Gastrocnemius medialis (tissue), 4 donors: ENCODE measurements at places on chromosomes 1 and 21. TPM values are rescaled to one million over a fixed set of nuclear protein-coding genes. Genes with fewer than 3 reads are reported as not detected.

LMOD1 gene
- 12.8 TPM for total RNA-seq

THEM5 gene
- total RNA-seq = not detected

CLDN19 gene
- 0.59 TPM for total RNA-seq

ATP8B2 gene
- total RNA-seq = 6.2 TPM

HAO2 gene
- total RNA-seq = 0.18 TPM

VCAM1 gene
- total RNA-seq = 2.4 TPM

DNA sequence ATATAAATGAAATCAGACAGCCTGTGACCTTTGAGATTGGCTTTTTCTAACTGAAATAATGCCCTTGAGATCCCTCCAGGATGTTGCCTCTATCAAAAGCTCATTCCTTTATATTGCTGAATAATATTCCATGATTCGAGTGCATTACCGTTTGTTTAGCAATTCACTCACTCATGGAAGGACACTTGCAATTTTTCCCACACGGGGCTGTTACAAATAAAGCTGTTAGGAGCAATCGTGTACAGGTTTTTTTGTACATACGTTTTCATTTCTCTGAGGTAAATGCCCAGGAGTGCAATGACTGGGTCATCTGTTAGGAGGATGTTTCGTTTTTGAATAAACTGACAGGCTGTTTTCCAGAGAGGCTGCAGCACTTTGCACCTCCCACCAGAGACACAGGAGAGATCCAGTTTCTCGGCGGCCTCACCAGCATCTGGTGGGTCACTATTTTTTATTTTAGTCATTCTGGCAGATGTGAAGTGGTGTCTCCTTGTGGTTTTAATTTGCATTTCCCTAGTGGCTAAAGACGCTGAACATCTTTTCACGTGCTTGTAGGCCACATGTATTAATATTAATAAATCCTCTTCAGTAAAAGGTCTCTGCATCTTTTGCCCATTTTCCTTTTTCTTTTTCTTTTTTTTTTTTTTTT lies 11.0 kb downstream of the PRDM15 start:
- no peak overlapping the region for H3K27ac ChIP-seq
- no peaks in the 10 kb centered on the region for H3K36me3 ChIP-seq
- no peaks in the 10 kb centered on the region for H3K4me1 ChIP-seq
- DNase-seq = no peak

GRCh38 chr1:235017719-235018118 lies 110.9 kb downstream of the TOMM20 start:
- no peaks in the 10 kb centered on the region for H3K27me3 ChIP-seq
- H3K27ac ChIP-seq = no peak overlapping the region
- DNase-seq = no peak

- no peaks in the 10 kb centered on the region for H3K36me3 ChIP-seq
- DNase-seq = no peak
- H3K4me1 ChIP-seq = no peaks in the 10 kb centered on the region
- no peaks in the 10 kb centered on the region for H3K27me3 ChIP-seq
- H3K27ac ChIP-seq = no peak overlapping the region
Observed at GRCh38 chr1:71586030-71586429, 505.2 kb upstream of the ZRANB2 start.

GRCh38 chr1:21266119-21266774 lies 24.0 kb downstream of the ECE1 start:
- no peak for DNase-seq
- H3K36me3 ChIP-seq = no peaks in the 10 kb centered on the region
- H3K4me1 ChIP-seq = peaks cover 34% of the 10 kb centered on the region
- H3K27ac ChIP-seq = peak overlapping the region; percentile 24
- H3K4me3 ChIP-seq = no peak overlapping the region
- H3K27me3 ChIP-seq = no peaks in the 10 kb centered on the region

GRCh38 chr1:64398936-64399335 lies 71.0 kb upstream of the CACHD1 start:
- H3K4me3 ChIP-seq = no peak overlapping the region
- no peaks in the 10 kb centered on the region for H3K36me3 ChIP-seq
- no peaks in the 10 kb centered on the region for H3K27me3 ChIP-seq
- DNase-seq = no peak
